ENCODE measurements at places on chromosomes 6 and 20.

DNA sequence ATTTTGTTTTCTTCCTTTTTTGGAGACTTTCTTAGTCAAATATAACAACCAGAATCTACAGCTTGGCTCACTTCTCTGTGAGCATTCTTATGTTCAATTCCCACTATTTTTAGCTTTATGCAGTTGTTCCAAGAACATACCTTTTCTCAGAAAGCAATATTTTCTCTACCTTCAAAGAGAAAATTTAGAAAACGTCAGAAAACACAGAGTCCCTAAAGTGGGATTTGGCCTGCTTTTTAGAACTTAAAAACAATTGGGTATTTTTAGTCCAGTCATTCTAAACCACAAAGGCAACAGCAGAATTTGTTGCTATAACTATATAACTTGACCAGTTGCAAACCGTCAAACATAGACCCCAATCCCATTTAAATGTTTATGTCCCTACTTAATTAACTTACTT lies 133.1 kb downstream of the MOXD1 start:
- DNase-seq, result no peak

DNA sequence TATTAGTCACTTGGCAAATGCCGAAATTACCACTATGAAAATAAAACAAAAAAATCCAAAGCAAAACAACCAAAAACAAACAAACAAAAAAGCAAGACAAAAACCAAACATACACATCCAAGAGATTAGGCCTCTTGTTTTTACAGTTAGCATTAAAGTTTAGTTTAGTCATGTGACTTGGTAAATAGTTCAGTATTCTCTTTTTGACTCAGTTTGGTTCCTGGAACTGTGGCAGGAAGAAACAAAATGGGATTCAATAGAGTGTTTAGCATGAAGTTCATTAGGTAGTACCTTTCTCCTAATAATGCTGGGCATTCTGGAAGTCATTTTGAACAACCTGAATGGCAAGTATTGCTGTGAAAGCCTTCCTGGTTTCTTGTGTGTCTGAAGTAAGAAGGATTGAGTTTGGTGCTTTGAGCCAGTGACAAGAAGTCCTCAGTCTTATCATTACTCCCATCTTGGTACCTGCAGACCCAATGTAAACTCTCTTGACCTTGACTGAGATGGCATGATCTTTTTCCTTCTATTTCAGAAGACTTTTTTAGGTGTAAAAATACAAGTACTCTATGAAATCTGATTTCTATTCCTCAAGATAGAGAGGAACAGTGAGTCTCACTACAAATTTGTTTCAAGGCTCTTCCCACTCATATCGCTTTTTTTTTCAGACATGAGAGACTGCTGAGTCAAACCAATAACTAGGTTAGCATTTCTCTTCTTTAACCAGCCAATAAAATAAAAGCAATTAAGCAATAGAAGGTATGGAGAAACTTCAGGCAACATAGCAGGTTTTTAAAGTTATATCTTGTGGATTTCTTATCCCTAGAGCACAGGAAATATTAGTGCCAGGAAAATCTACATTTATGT lies 223.6 kb upstream of the PREP start:
- DNase-seq, result no peak

- no peak for DNase-seq
These were observed 6.8 kb downstream of the TMX4 start for GRCh38 chr20:8012724-8013123.

DNA sequence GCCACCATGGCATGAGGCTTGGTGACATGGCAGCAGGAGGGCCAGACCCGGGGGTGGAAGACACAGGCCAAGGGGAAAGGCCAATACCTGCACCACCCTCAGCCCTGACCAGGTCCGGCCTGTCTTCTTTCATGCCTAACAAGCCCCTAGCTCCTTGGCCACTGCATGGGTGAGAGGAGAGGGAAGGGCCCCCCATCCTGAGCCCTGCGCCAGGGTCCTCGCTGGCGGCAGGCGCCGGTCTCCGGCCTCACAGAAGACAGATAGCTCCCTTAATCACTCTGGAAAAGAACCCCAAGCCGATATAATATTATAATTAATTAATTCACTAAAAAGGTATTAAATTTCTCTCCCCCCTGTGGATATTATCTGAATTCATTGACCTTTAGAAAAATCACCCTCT lies 41.4 kb downstream of the MDFI start:
- no peak for DNase-seq

- no peak for DNase-seq
These were observed 38.5 kb downstream of the PTGIS start for GRCh38 chr20:49529470-49529869.

DNA sequence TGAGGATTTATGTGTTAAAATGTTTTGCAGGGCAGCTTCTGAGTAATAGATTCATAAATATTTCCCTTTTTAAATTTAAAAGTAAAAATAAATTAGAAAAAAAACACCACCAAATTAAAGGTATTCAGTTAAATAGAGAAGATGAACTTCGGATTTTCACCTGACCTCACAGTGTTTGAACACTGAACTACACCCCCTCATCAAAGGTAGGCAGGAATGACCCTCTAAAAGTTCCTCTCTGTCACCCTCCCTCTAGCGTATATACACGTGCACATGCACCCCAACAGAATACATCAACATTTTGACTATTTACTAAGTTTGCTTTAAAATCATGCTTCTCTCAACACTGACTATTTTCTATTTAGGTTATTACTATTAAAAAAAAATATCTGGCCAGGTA lies 528.3 kb downstream of the QKI start:
- DNase-seq, result no peak

Measured in choroid plexus epithelial cell (primary cell).